ENCODE measurements at places on chromosomes 16 and 17.

- no peak for DNase-seq
Measured at GRCh38 chr17:45784293-45784740, at the start of gene CRHR1. CRHR1 (plus strand) TSS chr17:45784320; CDS start chr17:45784545, 225 bp downstream.

GRCh38 chr17:80930335-80931279 is 61.0 kb upstream of the CHMP6 start:
- DNase-seq = no peak

DNA sequence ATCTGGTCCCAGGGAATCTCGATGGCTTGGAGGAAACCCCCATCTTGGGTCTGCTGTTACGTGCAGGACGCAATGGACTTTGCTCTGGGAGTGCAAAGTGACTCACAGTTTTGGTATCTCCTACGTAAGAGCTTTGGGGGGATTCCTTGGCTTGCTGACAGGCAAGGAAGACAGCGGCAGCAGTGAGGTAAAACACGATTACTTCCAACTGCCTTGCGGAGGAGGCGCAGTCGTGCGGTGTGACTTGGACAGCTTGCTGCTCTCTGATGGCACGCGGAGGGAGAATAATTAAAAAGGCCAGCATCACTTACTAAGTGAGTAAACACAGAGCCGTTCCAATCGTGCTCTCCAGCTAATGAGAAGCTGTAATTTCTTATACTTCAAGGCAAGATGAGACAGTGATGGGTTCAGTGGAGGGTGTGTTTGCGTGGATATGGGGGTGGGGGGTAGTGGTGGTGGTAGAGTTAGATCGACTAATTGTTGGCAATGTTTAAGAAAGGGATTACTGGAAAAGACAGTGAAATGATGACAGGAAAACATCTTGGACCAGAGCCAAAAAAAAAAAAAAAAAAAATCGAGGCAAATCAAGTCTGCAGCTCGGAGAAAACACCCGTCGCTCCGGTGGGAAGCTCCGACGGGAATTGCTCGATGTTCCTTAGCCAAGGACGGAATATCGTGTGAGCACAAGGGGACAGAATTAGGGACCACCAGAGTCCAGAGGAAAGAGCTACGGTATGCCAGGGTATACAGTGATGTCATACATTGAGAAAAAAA is 184.8 kb upstream of the ZFHX3 start:
- DNase-seq = peak; percentile 95

- DNase-seq = no peak
Measured at GRCh38 chr17:2015314-2015713, 9.8 kb downstream of the RTN4RL1 start.

- peak; percentile 81 for DNase-seq
Measured at GRCh38 chr17:794876-795275, 12.7 kb downstream of the MRM3 start.

DNA sequence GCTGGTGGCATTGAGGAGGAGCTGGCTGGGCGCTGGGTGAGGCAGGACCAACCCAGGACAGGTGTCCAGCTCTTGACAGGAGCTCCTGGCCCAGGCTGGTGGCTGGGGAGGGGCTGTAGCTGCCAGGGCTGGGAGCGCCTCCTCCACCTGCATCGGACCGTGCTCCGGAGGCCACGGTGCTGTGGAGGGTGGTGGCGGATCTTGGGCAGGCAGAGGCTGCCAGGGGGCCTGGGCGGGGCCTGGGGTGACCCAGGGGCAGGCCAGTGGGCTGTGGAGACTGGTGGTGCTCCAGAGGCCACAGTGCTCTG is 32.0 kb downstream of the SOX8 start:
- no peak for DNase-seq

- no peak for DNase-seq
Measured at GRCh38 chr16:46918905-46919792, 35.0 kb downstream of the GPT2 start.

DNA sequence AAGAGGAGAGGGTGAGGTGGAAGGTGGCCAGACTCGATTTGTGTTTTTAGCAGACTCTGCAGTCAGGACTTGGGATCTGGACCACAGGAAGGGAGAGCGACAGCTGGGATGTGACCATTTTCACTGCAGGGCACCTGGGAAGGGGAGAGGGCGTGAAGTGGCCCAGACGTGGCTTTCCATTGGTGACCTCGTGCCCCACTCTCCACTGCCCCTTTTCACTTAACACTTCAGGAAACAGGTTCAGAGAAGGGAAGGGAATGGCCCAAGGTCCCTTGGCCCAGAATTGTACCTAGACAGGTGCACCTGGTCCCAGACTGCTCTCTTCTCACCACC is 22.9 kb upstream of the MPRIP start:
- DNase-seq = no peak

DNA sequence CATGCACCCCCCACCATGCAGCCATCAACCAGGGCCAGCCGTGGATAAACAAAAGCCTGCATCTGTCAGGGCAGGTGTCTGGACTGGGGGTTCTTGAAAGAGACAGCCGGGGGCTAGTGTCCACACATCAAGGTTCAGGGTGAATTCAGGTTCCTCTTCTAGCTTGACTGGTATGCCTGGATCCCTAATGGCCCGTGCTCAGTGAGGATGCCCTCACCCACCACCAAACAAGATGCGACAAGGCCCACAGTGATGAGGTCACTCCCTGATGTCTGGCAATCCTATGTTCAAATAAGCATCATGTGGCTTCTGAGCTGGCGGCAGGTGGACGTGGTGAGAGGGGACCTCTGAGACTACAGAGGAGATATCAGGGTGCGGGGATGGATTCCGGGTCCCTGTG is 64.6 kb downstream of the GOSR1 start:
- no peak for DNase-seq

DNA sequence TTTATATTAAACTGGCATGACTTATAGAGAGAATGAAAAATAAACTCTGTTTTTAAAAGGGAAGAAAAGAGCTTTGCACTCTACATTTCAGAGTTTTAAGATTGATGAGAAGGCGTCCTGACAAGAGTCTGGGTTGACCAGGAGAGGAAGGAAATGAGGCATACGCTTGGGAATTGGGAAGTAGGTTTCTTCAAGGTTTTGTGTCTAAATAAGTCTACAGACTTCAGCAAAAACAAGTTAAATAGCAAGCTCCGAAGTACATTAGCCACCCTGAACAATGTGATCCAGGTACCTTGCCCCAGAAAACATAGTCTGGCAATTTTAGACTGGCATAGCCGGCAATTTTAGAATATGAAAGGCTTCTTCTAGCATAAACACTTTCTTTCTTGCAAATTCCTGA is 28.5 kb upstream of the CCDC182 start:
- DNase-seq = no peak

DNA sequence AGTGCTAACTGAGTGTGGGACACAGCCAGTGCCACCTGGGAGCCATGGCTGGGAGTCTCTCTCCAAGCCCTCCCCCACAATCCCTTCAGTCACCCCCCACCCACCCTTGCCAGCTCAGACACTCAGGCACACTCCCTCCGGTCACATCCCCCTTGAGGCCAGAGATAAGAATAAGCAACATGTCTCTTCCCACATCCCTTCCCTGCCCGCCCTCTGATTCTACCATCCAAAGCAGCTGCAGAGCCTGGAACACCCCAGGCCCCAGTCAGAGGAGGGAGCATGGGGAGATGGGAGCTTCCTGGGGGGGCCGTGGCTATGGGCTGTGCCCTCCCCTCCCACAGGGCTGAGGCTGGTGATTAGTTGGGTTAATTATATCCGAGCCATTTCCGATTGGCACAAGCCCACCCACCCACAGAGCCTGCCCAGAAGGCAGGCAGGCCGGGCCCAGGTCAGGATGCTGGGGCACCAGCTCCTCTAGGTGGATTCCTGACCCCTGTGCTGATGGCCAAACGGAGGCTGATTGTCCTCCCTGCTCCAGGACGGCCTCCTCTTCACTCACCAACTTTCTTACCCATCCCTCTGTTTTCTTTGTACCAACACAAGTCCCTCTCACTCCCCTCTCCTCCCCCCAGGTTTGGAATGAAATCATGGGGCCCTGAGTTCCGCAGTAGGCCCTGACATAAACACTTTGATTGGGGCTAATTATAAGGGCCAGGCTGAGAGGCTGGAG is 28.6 kb upstream of the MEIOC start:
- DNase-seq = no peak

DNA sequence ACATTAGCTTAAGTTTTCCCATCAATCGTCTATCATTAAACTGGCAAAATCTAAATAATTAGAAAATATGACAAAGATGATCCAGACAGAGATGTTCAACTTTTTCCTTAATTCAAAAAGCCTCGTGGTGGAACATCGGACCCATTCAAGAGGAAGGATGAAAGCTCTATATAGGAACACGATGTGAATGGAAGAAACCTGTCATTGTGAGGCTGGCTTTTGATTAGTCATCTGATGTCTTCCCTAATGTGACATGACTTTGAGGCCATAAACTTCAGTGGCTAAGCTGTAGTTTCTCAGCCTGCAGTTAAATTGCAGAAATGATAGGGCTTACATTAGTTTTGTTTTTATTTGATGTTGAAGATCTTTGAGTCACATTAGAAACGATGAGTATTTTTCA is 1.0 kb downstream of the AMZ2 start:
- no peak for DNase-seq

DNA sequence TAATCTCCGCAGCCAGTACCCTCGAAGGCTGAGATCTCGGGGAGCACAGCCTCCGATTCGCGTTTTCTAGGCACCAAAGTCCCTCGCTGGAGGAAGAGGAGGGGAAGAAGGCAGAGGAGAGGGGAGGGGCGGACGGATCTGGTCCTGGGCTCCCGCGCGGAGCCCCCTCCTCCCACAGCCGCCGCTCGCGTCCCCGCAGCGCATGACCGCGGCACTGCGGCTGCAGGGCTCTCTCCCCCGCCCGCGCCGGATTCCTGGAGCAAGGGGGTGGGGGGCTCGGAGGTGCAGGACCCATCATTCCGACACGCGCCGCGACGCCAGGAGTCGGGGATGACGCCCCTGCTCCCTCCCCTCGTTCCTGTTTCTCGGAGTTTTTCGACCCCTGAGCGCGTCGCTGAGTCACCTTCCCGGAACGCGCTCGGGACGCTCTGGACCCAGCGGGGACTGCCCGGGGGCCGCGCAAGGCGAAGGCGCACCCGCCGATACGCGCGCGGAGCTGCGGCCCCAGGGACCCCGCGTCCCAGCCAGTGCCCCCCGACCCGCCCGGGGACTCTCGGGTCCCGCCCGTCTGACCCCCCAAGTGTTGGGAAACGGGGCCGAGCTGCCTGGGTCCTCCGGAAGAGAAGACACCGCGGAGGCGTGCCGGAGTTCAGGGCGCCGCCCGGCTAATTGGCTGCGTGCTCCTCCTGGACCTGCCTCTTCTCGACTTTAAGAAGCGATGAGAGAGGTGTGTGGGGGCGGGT is 1.4 kb upstream of the SPHK1 start:
- DNase-seq = peak; percentile 71

GRCh38 chr16:17275076-17276009 is 195.4 kb downstream of the XYLT1 start:
- no peak for DNase-seq

GRCh38 chr17:81517339-81518112 is 4.9 kb upstream of the ACTG1 start:
- peak; percentile 30 for DNase-seq

- DNase-seq = peak; percentile 27
Measured at GRCh38 chr16:48194828-48195556, 39.2 kb upstream of the ABCC12 start.

GRCh38 chr16:27426423-27427408 is 24.7 kb downstream of the IL21R start:
- DNase-seq = peak; percentile 75

- no peak for DNase-seq
Measured at GRCh38 chr17:75826561-75827307, 17.5 kb downstream of the UNC13D start.

- DNase-seq = peak; percentile 85
Measured at GRCh38 chr16:80174416-80174815, 366.4 kb upstream of the DYNLRB2 start.

- DNase-seq = peak; percentile 87
Measured at GRCh38 chr16:17396762-17397498, 73.8 kb downstream of the XYLT1 start.

DNA sequence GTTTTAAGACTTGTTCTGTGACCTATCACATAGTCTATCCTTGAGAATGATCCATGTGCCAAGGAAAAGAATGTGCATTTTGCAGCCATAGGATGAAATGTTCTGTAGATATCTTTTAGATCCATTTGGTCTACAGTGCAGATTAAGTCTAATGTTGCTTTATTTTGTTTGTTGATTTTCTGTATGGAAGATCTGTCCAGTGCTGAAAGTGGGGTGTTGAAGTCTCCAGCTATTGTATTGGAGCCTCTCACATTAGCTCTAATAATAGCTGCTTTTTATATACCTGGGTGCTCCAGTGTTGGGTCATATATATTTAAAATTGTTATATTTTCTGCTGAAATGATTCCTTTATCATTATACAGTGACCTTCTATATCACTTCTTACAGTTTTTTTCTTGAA is 155.6 kb upstream of the MON1B start:
- DNase-seq = no peak

DNA sequence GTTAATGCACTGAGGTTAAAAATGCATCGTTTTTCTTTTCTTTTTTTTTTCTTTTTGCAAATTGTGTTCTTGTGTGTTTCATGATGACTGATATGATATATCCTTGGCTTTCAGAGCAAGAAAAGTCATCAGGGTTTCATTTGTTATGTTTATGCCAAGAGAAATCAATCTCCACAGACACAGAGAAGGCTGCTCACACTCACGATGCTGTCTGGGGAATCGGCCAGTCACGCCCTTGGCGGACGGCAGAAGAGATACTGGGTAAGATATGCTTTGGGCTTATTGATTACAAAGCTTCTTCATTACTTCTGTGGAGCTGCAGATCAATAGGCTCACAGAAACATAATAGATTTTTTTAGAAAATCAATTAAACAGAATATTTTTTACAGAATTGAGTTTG is 42.2 kb upstream of the TNRC6C start:
- no peak for DNase-seq

DNA sequence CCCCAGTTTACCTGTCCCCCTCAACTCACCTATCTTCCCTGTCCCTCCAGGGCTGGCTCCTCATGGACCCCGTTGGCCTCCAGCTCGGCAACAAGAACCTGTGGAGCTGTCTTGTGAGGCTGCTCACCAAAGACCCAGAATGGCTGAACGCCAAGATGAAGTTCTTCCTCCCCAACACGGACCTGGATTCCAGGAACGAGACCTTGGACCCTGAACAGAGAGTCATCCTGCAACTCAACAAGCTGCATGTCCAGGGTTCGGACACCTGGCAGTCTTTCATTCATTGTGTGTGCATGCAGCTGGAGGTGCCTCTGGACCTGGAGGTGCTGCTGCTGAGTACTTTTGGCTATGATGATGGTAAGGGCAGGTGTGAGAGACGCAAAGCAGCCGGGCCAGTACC is 31.3 kb downstream of the NLRC5 start:
- DNase-seq = no peak

Measured in fibroblast of villous mesenchyme (primary cell).